ENCODE measurements at places on chromosomes 3 and 15.

- no peak for DNase-seq
Measured at GRCh38 chr3:137990427-137990826, 19.5 kb upstream of the CLDN18 start.

DNA sequence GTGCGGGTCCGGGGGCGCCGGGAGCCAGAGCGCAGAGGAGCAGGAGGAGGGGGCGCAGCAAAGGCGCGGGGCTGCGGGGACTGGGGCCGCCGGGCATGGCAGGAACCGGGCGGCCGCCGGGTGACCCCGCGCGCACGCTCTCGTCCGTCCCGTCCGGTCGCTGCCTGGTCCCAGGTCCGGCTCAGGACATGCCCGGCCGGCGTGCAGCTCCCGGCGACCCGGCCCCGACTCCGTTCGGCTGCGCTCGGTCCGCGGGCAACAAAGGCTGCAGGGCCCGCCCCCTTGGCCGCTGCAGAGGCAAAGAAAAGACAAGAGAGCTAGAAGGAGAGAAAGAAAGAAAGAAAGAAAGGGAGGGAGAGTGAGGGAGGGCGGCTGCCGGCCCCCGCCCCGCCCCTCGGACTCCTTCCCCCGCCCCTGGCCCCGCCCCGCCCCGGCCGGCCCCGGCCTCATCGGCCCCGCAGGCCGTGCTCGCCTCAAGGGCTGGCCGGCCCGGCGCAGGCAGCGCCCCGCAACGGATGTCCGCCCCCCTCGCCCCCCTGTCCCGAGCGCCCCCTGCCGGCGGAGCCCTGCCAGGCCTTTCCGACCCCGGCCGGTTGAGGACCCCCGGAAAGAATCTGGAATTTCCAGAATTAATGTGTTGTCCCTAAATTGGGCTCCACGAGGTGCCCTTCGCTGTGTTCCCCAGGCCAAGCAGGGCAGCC, at the start of gene ADAMTS7:
TSS of gene ADAMTS7 (minus strand) at position 341 of the 701 bp plus-strand sequence. CDS start at position 97, 244 bp downstream.
- DNase-seq = peak; percentile 85

- peak; percentile 72 for DNase-seq
Measured at GRCh38 chr3:28745916-28746617, 397.4 kb upstream of the AZI2 start.

GRCh38 chr15:52284164-52284563, 11.4 kb downstream of the MYO5C start:
- peak; percentile 45 for DNase-seq

GRCh38 chr3:50383750-50384149, 24.4 kb upstream of the TMEM115 start:
- no peak for DNase-seq

DNA sequence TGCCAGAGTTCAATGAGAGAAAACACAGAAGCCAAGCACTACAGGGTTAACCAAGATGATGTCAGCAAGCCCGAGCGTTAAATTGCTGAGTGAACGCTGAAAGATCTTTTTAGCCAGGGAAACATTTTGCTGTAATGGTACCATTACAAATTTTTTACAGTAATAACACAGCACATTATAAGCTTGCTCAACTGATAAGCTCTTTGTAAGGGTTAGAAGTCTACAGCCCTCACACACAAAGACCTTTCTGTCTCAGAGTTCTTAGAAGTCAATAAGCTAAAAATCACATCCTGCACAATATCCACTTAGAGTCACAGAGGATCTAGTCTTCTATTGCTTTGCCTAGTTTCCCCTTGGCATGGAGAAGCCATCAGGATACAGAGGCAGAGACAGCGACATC, 29.9 kb downstream of the CHSY1 start:
- DNase-seq = no peak

DNA sequence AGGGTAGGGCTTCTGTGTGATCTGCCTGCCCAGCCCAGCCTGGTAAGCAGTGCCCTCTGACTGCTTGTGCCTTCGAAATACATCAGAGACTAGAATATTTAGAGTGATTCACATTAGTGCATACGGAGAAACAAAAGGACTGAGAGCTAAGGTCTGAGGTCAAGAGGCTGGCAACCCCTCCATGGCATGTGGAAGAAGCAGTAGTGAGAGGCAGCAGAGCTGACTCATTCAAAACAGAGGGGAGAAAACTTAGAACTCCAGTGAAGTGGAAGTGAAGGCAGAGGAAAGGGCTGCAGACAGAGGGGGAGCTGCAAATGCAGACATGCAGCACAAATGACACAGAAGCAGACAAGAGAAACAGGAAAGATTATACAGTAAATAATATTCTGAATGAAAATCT, 61.6 kb downstream of the ULK4 start:
- DNase-seq = peak; percentile 62

DNA sequence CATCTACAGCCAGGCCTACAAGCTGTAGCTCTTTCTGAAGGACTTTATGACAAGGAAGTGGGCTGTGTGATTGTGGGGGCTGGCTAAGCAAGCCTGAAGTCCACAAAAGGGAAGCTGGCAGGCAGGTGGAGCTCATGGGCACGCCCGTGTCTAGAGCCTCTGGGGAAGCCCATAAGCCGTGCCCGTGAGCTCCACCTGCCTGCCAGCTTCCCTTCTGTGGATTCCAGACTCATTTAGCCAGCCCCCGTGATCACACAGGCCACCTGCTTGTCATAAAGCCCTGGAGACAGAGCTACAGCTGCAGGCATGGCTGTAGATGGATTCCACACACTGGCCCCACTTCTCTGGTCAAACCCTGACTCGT, 15.2 kb downstream of the EFCC1 start:
- DNase-seq = peak; percentile 73

- DNase-seq = no peak
Measured at GRCh38 chr15:23401627-23402026, 45.4 kb downstream of the GOLGA6L2 start.

- DNase-seq = no peak
Measured at GRCh38 chr15:95655089-95655607, 675.4 kb upstream of the NR2F2 start.

GRCh38 chr3:189148081-189148507, 23.7 kb upstream of the TPRG1 start:
- peak; percentile 75 for DNase-seq

DNA sequence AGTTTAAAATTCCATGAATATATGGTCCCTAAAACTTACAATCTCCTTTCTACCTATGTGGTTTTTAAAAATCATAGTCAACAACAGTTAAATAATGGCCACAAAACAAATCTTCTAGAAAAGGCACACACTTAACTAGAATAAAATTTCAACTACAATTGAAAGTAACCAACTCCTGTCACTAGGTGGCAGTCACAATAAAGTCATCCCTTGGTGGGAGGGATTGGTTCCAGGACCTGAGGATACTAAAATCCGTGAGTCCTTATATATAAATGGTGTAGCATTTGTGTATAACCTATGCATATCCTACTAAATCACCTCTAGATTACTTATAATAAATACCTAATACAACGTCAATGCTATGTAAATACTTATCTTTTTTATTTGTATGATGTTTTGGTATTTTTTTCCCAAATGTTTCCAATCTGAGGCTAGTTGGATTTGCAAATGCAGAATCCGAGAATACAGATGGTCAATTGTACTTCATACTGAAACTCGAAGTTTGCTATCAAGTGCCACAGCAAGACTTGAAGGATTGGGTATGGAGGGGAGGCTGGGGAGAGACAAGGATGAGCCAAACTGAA, 172.6 kb downstream of the FMN1 start:
- DNase-seq = peak; percentile 69

- no peak for DNase-seq
Measured at GRCh38 chr3:128917291-128917690, 37.9 kb downstream of the ACAD9 start.

DNA sequence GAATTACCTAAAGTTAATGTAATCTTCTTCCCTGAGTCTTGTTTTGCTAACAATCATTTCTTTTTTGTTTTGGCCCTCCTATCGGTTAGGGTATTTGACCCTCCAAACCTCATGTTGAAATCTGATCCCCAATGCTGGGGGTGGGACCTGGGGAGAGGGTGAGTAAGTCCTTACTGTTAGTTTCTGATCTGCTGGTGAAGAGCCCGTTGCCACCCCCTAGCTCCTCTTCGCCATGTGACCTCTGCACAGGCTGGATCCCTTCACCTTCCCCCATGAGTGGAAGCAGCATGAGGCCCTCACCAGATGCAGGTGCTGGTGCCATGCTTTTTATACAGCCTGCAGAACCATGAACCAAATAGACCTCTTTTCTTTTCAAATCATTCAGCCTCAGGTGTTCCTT, 62.8 kb upstream of the ADCY5 start:
- DNase-seq = no peak

Data from dermis blood vessel endothelial cell (primary cell).